ENCODE measurements at places on chromosomes 13 and 19.
A peak's percentile ranks its signal among the peaks of the same experiment; 100 is the strongest.

- DNase-seq: no peak
Observed at GRCh38 chr19:51347209-51347928, 5.4 kb upstream of the VSIG10L start.

DNA sequence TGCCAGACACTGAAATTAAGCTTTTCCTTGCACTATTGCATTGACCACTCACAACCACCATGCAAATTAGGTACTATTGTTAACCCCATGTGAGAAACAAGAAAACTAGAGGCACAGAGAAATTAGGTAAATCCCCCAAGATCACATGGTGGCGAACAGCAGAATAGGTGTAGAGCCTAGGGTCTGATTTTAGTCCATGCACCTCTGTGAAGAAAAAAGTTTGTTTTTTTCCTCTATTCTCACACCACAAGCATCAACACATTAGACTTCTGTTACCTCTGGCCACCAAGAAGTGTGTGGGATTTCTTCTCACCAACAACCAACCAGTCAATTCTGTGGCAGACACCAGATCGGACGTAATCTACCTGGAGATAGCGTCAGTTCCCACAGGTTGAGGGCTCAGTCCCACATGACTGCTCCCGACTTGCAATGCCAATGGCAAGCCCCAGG is 391.9 kb downstream of the COG6 start:
- DNase-seq: no peak

DNA sequence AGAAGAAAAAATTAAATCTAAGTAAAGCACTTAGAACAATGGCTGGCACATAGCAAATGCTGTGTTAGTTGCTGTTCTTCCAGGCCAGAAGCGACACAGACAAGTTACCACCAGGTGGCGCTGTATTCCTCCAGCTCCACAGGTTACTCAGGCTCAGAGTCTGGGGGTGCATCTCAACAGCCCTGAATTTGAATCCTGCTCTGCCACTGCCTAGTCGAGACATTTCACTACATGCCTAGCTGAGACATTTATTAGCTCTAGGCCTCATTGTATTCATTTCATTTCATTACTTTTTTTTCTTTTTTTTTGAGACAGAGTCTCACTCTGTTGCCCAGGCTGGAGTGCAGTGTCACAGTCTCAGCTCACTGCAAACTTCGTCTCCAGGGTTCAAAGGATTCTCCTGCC is 16.4 kb upstream of the CYP2B6 start:
- DNase-seq: peak; percentile 76

DNA sequence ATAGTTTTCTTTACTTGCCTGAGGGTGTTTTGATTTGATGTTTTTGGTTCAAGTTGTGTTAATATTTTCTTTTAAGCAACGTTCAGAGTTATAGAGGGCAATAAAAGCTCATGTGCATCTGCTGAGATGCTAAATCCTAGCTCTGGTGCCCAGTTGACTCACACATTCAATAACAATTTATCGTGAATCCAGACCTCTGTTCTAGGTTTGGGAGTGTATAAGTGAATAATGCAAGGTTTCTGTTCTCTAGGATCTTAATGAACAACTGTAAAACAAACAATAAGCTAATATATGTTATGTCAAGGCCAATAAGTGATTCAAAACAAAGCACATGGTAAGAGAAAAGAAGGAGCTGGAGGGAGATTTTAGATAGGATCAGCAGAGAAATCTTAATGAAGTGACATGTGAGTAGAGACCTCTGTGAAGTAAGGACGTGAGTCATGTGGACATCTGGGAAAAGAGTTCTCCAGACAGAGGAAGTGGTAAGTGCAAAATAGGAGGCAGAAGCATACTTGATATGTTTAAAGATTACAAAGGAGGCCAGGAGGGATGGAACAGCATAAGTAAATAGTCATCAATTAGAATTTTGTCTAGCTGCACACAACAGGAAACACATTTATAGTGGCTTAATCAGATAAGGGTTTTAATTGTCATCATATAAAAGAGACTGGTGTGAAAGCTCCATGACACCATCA is 278.5 kb upstream of the HTR2A start:
- no peak for DNase-seq

- no peak for DNase-seq
Observed at GRCh38 chr19:3712663-3713611, 4.8 kb downstream of the TJP3 start.

DNA sequence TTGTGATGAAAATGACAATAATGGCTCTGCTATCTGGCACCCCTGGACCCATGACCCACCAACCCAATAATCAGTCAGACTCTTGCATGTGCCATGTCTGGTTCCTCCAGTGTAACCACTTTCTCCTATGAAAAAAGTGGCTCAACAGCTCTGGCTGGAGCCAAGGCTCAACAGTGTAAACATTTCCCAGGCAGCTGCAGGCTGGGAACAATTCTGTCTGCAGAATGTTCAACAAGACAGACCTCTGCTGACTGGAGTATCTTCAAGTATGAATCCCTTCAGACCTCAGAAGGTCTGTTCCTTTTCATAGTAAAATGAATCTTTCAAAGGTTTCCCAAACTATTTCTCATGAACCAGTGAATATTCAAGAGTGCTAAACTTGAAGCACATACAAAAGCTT is 410.1 kb upstream of the HTR2A start:
- DNase-seq: no peak

DNA sequence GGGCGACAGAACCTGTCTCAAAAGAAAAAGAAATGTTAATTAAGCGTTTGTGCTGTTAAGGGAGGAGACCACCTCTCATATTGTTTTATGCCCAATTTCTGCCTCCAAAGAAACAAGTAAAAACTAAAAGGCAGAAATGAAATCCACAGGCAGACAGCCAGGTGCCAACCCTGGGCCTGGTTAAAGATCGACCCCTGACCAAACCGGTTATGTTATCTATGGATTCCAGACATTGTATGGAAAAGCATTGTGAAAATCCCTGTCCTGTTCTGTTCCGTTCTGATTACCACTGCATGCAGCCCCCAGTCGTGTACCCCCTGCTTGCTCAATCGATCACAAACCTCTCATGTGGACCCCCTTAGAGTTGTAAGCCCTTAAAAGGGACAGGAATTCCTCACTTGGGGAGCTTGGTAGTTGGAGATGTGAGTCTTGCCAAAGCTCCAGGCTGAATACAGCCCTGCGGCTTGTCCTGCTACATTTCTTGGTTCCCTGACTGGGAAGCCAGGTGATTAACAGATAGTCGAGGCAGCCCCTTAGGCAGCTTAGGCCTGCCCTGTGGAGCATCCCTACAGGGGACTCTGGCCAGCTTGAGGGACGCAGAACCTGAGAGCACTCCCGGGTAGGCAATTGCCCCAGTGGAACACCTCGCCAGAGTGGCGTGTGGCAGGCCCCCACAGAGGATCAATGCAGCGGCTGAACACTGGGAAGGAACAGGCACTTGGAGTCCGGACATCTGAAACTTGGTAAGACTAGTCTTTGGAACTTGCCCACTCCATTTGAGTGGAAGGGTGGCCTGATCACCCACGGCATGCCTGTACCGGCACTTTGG is 748 bp upstream of the ZNF552 start:
- no peak for DNase-seq

DNA sequence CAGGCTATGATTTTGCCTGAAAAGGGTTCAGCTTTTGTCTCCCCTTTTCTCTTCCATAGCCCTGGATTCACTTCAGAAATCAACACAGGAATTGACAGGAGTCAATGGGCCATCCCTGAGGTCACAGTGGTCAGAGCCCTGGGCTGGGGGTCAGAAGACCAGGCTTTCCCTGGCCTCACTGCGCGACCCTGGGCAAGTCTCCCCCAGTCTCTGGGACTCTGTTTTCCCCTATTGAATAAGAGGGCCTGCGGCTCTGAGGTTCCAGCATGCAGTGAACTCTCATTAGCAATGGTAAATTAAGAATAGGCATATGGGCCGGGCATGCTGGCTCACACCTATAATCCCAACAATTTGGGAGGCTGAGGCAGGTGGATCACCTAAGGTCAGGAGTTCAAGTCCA is 30.7 kb upstream of the VSTM2B start:
- DNase-seq: no peak

DNA sequence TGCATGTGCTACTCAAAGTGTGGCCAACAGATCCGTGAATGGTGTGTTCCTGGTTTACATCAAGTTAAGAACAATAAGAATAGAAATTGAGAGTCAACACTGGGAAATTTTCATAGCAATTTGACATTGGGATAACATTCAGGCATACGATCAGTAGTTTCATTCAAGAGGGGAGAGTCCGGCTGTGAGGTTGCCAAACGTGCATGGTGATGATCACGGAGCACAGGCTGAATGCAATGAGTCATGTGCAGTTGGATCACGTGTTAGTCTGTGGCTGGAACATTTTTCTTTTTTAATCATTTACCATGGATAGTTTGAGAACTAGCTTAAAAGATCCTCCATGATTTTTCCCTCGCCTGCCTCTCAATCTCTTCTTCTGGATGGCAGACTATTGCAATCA is 2.5 kb upstream of the DCT start:
- DNase-seq: no peak

GRCh38 chr13:39767791-39768517 is 112.5 kb downstream of the COG6 start:
- DNase-seq: no peak

GRCh38 chr13:28412981-28413380 is 81.9 kb downstream of the FLT1 start:
- DNase-seq: no peak

DNA sequence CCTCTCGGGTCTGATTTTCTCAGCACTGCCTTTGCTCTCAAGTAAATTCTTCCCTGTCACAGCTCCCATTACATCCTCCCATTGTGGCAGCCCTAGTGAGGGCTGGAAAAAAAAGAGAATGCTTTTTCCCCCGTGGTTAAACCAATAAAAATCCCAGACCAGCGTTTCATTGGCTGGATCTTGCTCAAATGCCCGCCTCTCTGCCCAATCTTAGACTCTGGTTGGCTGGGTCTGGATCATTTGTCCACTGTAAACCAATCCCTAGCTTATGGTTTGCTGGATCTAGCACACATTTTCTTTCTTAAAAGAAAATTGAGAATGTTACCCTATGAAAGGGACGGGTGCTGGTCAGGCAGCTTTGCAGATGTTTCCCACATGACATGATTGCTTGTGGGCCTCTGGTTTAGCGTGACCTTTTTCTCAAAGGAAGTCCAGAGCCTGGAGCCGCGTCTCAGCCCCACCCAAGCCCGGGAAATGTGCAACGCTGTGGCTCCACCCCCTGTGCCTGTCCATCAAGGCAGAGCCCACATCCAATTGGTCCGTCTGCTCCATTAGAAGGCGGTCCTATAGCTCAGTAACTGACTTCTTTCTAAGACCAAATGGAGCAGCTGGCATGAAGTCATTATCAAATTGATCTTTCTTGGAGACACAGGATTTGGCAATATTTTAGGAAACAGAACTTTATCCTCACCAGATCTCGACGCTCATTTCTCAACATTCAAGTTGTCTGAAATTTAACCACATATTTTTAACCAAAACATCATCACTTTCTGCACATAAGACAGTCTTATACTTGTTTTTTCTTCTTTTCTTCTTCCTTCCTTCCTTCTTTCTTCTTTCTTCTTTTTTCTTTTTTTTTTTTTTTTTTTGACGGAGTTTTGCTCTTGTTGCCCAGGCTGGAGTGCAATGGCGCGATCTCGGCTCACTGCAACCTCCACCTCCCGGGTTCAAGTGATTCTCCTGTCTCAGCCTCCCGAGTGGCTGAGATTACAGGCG is 2.6 kb upstream of the MCEMP1 start:
- no peak for DNase-seq

GRCh38 chr13:32542221-32542620 is 3.6 kb upstream of the N4BP2L2 start:
- DNase-seq: no peak

- DNase-seq: no peak
Observed at GRCh38 chr19:35313587-35313986, 15.4 kb upstream of the CD22 start.

DNA sequence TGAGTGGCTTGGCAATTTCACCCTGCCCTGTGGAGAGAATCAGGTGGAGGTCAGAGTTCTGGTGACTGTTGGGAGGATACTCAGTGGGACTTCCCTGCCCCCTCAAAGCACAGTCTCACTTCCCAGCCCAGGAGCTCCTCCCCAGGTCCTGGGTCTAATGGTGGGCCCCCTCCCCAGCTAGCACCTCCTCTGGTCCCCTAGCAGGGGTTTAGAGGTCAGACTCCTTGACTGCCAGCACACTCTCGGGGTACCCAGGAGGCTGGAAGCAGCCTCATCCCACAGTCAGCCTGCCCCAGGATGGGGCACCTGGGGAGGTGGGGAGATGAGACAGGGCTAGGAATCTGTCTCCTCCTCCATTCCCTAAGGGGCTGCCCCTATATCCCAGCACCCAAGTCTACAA is 65.2 kb downstream of the COLGALT1 start:
- DNase-seq: no peak

- DNase-seq: no peak
Observed at GRCh38 chr13:106100171-106100919, 435.1 kb downstream of the EFNB2 start.

GRCh38 chr19:41998246-41999020 is 4.4 kb upstream of the ATP1A3 start:
- no peak for DNase-seq

DNA sequence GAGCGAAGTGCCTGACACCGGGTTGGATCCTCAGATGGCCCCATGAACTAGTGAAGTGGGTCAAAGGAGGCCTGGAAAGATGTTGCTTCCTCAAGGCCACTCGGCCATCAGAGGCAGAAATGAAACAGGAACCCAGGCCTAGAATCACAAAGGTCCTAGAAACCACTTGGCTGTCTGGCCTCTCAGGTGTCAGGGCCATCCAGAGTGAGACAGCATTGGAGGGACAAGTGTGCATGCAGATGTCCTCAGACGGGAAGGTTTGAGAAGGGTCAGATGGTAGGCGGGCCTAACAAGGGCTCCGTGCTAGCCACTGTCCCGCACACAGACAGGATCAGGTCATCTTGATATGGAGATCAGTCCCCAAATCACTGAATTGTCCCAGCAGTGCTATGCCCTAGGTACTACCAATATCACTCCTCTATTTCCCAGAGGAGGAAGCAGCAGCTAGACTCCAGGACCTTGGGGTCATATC is 14.3 kb downstream of the CCDC97 start:
- no peak for DNase-seq

GRCh38 chr13:82963226-82964099 is 918.8 kb downstream of the SLITRK1 start:
- DNase-seq: no peak

DNA sequence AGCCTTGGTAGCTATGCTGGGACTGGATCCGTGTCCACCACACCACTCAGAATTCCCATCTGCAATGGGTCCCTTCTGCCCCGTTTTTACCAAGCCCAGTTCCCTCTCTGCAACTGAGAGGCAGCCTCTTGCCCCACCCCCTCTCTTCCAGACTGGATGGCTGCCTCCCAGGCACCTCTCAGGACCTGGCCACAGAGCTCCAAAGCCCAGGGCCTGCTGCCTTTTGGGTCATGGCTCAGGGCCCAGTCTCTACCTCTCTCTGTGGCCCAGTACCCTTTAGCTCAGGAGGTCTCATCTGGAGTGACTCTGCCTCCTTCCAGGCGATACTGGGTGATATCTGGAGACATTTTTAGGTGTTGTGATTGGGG is 10.3 kb upstream of the ZBTB7A start:
- DNase-seq: no peak

DNA sequence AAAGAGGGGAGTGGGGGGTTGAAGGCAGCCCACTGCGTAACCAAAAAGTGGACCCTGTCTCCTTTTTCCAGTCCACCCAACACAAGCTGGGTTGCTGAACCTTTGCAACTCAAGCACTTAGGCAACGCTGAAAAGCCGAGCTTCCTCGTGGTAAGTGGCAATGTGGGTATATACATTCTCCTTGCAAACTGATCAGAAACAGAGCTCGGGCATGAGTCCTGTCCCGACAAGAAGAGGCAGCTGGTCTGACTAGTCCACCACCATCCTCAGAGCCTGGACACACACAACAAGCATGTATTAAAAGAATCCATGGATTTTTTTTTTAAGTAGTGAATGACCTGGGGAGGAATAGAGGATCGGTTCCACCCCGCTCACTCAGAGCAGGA is 240.6 kb upstream of the ZNF507 start:
- no peak for DNase-seq
